ENCODE measurements at places on chromosomes 2 and 18.

DNA sequence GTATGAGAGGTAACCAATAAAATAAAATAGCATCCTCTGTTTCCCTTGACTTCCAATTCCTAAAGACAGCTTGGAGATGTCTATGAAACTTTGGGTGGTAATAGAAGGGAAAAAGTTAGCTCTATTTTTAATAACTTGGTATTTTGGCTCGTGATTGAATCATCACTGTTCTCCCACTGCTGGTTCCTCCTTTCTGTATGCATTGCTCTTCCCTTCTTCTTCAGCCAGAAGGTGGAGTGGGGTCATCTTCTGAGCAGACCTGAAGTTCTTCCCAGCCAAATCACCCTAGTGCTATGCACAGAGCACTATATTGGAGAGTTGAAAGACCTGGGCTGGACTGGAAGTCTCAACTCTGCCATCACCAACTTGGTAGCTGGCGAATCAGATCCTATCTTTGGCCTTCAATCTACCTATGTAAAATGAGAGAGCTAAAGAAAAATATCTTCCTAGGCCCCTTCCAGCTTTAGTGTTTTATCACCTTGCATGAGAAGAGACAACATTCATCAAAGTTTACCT, 54.1 kb downstream of the CPO start:
- DNase-seq = no peak

- no peak for DNase-seq
Observed at GRCh38 chr2:67055387-67056304, 341.5 kb upstream of the ETAA1 start.

GRCh38 chr2:40463112-40463511, 11.2 kb upstream of the SLC8A1 start:
- no peak for DNase-seq

GRCh38 chr2:231680992-231681852, 27.1 kb upstream of the PTMA start:
- peak; percentile 65 for DNase-seq

DNA sequence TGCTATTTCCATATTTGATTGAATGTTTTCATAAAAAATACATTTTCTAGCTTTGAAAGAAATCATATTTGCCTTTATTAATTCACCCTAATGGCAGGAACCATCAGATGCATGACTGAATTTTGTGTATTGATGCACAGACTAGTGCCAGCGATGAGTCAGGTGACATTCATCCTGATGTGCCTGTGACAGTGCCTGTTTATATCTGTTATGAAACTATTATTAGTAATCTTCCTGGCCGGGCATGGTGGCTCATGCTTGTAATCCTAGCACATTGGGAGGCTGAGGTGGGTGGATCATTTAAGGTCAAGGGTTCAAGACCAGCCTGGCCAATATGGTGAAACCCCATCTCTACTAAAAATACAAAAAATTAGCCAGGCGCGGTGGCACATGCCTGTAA, 170.0 kb downstream of the TSN start:
- DNase-seq = no peak

DNA sequence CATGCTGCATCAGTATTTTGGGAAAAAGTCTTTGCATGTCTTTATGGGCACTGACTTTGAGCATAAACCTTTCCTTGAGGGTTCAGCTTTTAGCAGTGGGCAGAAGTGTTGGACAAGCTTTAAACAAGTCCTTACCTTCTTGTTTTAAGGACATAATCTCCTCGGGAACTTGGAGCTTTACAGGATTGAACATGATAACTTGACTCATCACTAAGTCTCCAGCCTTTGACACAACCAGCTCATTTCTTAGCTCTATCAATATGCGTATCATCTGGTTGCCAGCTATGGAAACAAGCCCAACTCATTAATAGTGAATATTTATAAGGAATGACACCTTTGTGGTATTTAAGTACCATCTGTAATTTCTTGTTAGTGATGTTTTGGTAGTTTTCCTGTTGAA, 21.0 kb upstream of the RAB27B start:
- no peak for DNase-seq

- DNase-seq = peak; percentile 39
Observed at GRCh38 chr2:202831242-202832220, 40.0 kb downstream of the ICA1L start.

- DNase-seq = no peak
Observed at GRCh38 chr2:222310747-222311318, 12.0 kb upstream of the PAX3 start.

DNA sequence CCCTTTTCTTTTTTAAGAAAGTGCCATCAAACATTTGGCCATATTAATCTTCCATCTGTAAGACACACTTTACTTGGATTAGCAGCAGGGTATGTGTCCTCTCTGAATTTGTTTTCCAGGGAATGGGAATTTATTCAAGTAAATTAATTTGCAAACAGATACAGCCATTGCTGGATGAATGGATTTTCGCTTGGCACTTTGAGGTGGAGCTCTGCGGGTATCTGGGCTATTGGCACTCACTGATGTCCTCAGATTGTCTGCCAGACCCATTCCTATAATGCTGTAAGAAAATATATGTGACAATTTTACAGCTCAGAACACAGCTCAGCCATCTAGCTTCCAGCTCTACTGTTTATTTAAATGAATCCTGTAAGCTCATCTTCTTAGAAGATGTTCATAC, 201.2 kb upstream of the CDH20 start:
- DNase-seq = no peak

DNA sequence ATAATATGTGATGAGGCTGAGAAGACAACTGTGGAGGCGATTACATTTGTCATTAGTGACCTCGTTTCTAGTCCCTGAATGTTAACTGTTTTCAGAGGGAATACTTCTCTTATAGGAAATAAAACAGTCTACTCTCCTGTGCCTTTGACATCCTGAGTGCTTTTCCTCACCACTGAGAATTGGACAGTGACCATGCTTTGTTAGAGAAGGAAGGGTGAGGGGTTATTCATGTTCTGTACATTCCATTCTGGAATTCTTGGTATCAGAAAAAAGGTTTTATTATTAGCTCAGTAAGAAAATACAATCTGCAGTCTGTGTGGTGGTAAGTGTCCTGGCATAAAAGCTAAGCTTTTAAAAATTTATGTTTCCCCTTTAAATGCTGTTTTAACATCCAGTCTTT, 58.8 kb downstream of the PARD3B start:
- DNase-seq = no peak

DNA sequence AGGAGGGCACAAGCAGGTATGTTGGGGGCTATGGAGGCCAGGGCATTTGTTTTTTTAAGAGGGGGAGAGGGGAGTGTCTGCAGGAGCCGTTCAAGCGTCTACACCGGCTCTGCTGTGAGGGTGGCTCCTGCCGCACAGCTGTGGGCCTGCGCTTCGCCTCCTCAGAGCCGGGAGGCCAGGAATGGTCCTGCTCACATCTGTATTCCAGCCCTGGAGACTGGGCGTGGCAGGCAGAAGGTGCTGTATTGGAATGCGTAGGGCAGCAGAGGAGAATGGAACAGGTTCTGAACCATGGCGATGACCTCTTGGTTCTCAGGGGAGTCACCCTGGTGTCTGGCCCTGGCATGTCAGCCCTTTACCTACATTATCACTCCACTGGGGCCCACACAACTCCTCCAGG, 26.8 kb upstream of the INHBB start:
- no peak for DNase-seq

DNA sequence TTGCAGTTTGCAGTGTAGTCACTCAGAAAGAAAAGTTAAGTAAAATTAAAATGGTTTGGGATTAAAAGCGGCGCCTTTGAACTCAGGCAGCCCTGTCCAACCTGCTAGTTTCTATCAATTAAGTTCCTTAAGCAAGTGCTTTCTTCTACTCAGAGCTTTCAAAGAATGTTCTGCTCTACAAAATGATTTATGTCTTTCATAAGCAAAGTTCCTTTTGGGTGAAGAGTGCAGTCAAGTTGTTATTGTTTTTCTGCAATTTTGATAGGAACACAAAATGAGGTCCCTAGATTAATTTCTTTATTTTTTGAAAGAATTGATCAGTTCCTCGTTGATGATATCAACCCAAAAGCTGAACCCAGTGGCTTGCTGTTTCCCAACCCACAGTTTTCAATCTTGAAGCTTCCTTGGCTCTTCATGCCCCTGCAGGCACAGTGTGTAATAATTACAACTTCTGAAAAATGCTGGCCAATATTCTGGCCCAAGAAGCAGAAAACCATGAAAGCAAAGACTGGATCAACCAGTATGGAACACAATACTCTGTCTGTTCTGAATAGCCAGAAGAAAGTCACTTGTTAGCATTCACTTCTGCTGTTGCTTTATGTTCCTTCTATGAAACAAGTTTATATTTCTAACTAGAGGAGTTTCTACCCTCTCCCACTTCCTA, 89.1 kb downstream of the TGIF1 start:
- no peak for DNase-seq

DNA sequence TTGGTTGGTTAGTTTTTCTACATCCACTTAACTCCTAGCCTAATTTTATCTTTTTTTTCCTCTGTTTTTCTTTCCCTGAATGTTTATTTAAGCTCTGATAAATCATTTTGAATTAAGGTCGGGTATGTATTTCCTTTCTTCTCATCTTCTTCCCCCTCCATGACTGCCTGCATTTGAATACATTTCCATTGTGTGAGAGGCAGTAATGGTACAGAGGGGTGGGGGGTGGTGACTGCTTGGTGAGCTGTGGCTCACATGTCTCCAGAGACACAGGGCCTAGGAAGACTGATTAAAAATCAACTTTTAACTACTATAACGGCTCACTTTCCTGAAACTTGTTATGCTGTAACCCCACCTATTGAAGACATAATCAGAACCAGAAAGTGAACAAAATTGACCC, 58.0 kb downstream of the NEDD4L start:
- DNase-seq = no peak

GRCh38 chr2:45826884-45827635, 175.6 kb downstream of the PRKCE start:
- DNase-seq = no peak

GRCh38 chr2:101364878-101365277, 22.4 kb downstream of the CREG2 start:
- DNase-seq = no peak

GRCh38 chr18:45291621-45292615, 323.4 kb upstream of the SLC14A2 start:
- no peak for DNase-seq

- DNase-seq = peak; percentile 10
Observed at GRCh38 chr2:163736433-163737189, 803 bp upstream of the FIGN start.
